ENCODE measurements at places on chromosomes 2 and 18. TPM values are rescaled to one million over a fixed set of nuclear protein-coding genes. Genes with fewer than 3 reads are reported as not detected.

The CAPN14 gene
- total RNA-seq = not detected

The MAP2 gene
- 0.43 TPM for total RNA-seq

The CMPK2 gene
- total RNA-seq = 6.6 TPM

- no peak for DNase-seq
Observed at GRCh38 chr18:73613706-73614340, 533.8 kb downstream of the FBXO15 start.

The CGREF1 gene
- 29.1 TPM for total RNA-seq

The CCDC150 gene
- total RNA-seq = 3.5 TPM

GRCh38 chr18:8912348-8913326, 189.9 kb upstream of the NDUFV2 start:
- no peak for DNase-seq

DNA sequence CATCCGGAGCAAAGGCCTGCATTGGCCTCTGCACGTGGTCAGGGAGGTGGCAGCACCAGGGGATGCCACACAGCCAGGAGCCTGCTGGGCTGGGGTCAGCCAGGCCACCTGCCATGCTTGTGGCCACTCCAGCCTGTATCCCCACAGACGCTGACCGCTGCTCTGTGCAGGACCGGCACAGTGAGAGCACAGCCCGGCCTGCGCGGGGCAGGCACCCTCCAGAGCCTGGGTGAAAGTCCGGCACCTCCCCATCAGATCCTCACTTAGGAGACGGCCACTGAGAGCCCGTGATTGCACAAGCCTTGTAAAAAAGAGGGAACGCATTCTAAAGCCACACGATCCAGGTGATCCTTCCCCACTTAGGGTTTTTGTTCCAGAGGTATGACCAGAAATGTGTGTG, 42.2 kb downstream of the TWIST2 start:
- no peak for DNase-seq

The CROCC2 gene
- total RNA-seq = not detected

DNA sequence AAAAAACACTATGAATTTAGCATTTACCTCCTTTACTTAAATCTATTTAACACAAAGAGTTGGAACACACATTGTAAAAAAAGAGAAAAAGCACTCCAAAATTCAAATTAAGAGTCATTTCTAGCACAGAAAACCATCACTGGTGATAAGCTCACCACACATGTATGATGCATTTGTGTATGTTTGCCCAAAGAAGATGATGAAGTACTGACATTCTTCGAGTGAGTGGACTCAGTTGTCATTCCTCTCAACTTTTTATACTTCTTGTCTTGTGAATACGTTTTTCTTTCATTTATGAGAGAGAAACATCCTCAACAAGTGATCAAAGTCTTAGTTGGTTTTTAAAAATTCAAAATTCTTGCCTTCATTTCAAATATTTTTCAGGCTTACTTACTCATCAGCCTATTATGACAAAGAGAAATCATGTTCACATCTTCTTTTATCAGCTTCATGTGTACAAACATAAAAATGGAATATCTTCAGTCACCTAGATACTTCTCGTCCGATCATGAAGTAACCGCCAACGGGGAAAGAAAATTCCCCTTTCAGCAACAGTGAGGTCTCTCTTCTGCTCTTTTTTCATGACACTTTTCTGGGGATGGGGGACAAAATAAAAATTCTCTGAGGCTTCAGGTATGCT, 1.5 kb downstream of the DSEL start:
- DNase-seq = no peak

- DNase-seq = no peak
Observed at GRCh38 chr2:161839926-161840325, 215.7 kb downstream of the SLC4A10 start.

DNA sequence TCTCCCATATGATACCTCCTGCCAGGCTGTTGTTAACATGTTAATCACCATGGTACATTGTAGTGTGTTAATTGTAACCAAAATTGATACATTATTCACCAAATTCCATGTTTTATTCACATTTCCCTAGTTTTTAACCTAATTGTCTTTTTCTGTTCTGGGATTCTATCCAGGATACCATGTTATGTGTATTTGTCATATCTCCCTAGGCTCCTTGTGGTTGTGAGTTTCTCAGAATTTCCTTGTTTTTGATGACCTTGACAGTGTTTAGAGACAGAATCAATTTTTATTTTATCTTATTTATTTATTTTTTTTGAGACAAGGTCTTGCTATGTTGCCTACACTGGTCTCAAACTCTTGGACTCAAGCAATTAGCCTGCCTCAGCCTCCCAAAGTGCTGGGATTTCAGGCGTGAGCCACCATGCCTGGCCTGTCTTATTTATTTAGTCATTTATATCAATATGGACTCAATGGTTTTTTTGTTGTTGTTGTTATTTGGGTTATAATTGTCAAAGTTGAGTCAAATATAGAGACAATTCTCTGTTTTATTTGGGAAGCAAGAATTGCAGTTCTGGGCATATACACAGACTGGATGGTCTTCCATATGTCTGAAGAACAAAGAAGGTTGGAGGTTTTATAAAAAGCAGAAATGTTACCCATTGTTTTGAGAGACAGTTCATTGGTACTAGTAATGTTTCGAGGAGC, 42.6 kb downstream of the INPP4A start:
- no peak for DNase-seq

- no peak for DNase-seq
Observed at GRCh38 chr2:26235089-26235488, 9.3 kb downstream of the HADHA start.

GRCh38 chr2:202542142-202542541, 92.6 kb upstream of the FAM117B start:
- no peak for DNase-seq

GRCh38 chr2:105571445-105571987, 172.7 kb upstream of the FHL2 start:
- no peak for DNase-seq

- no peak for DNase-seq
Observed at GRCh38 chr2:240518981-240519380, 38.8 kb downstream of the ANKMY1 start.

The CAPG gene
- 283 TPM for total RNA-seq

DNA sequence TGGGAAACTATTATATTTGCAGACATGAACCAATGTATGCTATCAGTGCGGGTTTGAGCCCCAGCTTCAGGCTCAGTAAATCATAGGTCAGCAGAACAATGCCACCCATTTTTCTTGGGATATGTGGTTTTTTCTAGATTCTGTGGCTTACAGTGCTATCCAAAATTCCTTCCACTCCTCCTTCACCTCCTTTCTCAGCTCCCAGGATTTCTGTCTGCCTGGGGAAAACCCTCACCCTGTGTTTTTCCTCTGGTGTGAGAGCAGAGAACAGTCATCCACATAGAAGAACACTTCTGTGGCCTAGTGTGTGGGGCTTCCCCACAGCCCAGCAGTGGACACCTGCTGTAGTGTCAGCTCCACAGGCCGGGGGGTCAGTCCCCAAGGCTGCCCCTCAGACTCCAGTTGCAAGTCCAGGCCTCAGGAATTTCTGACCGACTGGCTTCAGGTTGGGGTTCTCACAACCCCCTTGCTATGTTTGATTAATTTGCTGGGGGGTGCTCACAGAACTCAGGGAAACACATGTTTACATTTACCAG, 238.2 kb downstream of the LDLRAD4 start:
- no peak for DNase-seq

- no peak for DNase-seq
Observed at GRCh38 chr2:529424-529823, 147.8 kb downstream of the TMEM18 start.

DNA sequence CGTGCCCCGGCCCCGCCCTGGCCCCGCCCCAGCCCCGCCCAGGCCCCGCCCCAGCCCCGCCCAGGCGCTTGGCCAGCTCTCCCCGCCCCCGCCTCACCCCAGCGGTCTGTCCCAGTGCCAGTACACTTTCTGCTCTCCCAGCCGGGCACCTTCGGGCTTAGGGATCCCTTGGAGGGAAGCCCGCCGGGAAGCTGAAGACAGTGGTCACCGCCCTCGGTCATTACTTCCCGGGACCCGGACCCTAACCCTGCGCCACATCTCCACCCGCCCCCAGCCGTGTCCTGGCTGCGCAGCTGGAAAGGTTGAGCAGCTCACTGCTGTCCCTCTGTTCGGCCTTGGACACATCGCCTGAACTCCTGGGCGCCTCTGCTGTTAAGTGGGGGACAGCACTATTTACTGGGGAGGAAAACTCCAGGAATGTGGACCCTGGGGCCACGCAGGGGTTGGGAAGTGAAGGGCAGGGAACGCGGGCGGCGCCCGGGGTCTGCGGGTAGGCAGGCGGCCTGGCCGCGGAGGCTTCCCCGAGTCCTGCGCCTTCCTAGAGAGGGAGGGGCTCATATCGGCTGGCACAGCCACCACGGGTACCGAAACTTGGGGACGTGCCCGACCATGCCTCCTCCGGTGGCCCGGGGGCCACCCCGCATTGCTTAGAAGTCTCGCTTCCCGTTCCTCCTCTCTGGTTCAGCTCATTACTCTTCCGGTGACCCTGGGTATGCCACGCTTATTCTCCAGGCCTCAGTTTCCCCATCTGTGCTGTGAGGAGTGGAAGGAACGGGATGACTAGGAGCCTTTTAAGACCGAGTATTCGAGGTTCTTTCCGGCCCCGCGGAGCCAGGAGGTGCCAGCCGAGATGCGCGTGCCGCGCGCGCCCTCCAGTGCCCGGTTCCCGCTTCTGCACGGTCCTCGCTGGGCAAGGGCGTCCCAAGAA, 121.0 kb downstream of the GYPC start:
- peak; percentile 58 for DNase-seq

The SALL3 gene
- not detected for total RNA-seq

- peak; percentile 33 for DNase-seq
Observed at GRCh38 chr2:18117592-18117991, 239.1 kb downstream of the KCNS3 start.

The PTPN2 gene
- total RNA-seq = 23.3 TPM

The APCDD1 gene
- 2.4 TPM for total RNA-seq

GRCh38 chr2:128665113-128665512, 346.4 kb upstream of the HS6ST1 start:
- DNase-seq = no peak

- DNase-seq = no peak
Observed at GRCh38 chr18:11411048-11411447, 198.3 kb upstream of the SLC35G4 start.

DNA sequence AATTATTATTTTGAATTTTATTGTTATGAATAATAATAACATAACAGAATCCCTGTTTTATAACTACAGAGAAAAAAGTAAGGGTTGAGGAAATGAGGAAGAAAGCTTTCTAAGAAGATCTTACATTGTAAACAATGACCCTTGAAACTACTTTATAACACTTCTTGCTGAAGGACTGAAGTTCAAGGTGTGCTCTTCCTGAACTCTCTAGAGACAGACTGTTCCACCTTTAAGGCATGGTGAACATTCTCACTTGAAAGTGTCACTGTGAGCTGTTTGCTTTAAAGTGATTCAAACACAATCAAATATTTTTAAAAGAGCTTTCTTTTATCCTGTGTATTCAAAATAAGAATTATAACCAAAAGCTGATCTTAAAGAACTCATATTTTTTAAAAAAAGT, 131.5 kb downstream of the DNAH7 start:
- no peak for DNase-seq

GRCh38 chr18:75034937-75035336, 174.0 kb downstream of the PTGR3 start:
- DNase-seq = no peak

DNA sequence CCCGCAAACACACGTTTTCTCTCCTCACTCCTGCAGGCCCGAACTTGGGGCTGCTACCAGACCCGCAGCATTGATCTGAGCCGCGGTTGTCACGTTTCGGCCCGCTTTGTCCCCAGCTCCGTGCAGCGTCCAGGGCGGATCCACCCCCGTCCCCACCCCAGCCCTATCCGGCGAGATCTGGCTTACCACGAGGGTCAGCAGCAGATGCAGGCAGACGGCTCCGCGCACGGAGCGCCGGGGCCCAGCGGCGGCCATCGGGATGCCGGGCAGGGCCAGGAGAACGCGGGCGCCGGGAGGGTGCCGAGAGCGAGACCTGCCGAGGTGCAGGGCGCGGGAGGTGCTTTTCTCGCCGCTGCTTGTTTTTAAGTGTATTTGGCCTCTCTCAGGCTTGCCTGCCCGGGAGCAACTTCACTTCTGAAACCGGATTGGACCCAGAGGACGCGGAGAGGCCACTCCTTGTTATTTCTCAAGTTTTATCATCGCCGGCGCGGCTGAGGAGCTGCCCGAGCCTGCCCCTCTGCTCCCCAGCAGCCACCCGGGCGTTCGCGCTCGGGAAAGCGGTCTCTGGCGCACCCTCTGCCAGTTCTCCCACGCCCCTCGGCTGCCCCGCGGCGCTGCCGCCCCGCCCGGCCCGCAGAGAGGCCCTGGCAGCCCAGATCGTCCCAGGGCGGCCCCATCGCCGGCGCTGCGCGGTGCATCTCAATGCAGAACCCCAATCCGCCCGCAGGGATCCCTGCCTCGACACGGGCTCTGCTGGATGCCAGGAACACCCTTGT, at the start of gene DSC3:
TSS of gene DSC3 (minus strand) at position 337 of the 776 bp plus-strand sequence. CDS start at position 255, 82 bp downstream.
- no peak for DNase-seq

DNA sequence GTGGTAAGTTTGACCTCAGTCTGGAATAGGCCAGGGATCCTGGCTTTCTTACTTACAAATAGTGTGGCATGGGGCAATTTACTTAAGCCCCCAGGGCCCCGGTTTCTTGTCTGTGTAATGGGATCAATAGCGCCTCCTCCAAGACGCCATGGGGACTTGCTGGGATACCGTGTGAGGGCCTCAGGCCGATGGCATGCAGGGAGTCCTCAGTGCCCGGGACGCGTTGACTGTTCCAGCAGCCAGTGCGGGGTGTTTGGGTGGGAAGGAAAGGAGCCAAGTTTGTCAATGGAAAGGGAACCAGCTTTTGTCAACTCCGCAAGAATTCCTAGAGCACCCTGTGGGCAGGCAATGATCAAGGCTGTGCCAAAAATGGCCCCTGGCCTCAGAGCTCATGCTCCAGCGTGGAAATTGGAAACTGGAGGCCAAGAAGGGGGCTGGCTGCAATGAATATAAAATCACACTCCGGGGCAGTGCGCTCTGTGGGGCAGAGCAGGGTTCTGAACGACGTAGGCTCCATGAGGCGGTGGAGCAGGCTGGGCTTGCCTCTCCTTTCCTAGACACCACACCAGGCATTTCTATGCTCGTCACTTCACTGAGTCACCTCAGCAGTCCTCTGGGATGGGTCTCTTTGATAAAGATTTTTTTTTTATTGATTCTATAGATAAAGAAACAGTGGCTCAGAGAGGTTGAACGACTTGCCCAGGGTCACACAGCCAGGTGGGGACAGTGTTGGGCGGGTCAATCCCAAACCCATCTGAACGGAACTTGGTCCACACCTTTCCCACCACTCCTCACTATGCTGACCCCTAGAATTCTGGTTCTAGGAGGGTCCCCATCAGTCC, 56.7 kb upstream of the ASAP2 start:
- no peak for DNase-seq

DNA sequence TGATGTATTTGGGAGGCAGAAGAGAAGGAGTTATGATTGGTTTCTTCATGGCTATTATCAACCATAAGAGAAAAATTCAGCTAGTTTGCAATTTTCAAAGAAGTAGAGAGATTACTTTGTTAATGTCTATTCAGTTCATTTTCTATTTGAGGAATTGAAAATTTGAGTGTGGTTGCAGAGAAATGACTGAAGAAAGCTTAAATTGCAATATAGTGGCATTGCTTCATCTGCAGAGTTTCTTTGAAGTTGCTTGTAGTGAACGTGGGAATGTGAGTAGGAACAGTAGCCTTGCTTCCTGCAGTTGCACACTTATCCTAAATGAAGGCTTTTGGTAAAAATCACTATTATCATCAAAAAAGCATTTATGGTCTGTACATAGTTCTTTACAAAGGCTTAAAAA, 14.7 kb upstream of the CYRIA start:
- no peak for DNase-seq

- DNase-seq = peak; percentile 65
Observed at GRCh38 chr2:235106874-235107639, 155.2 kb downstream of the SH3BP4 start.

The BCL11A gene
- total RNA-seq = not detected

All from MG63 (cell line).